Stimulated activated CD4-positive, alpha-beta T cell treated with anti-CD3 and anti-CD28 coated beads, Interleukin-1b, Interleukin-23, amount 100 ng/mL, for 1 hour (primary cell): ENCODE measurements at places on chromosomes 3 and 15.
A peak's percentile ranks its signal among the peaks of the same experiment; 100 is the strongest.

DNA sequence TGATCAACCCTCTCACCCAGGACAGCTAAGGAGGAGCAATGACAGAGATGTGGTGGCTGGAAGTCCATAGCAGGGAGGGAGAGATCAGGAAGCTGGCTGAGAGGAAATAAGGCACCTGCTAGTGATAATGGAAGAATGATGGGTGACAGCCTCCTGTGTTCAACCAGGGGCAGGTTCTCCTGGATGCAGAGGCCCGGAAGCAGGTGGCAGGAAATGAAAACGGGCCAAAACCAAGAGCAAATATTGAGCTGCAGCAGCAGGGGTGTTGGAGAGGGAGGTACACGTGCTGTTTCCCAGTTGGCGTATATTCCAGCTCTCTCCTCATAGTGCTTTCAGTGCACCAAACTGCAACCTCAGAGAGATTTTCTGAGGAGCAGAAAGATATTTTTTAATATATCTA is 213.4 kb upstream of the TBL1XR1 start:
- DNase-seq, result no peak

DNA sequence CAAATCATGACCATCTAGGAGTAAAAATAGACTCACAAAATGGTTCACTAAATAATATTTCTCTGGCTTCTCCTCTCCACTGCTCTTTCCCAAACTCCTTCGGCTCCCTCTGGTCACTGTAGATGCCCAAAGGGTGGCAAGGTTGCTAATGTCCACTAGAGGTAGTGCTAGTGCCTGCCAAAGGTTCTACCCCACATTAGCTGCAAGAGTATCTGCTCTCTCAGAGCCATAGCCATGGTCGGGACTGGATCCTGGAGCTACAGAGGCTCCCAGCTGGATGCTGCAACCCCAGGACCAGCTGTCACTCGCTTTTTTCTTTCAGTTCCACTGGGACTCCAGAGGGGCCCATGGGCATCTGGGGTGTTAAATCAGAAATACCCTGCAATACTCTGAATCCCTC is 8.5 kb downstream of the HTR3D start:
- no peak for DNase-seq

- no peak for DNase-seq
Measured at GRCh38 chr15:23762026-23762425, 74.9 kb upstream of the NDN start.

DNA sequence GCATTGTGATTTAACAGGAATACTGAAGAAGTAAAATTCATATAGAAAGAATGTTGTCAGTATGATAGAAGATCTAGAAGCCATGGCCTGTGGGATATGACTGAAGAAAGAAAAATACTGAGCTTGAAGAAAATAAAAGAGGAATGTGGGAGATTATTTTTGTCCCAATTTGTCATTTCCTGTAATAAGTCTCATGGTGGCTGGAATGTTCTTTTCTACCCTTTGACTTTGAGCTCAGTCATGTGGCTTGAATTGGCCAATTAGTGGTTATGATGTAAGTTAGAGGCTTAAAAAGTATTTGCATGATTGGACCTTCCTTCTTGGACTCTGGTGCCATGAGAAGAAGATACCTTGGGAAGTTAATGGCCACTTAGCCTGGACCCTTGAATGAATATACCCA is 14.1 kb downstream of the APH1B start:
- no peak for DNase-seq

- DNase-seq, result no peak
Measured at GRCh38 chr3:97969541-97969940, 2.7 kb downstream of the RIOX2 start.

DNA sequence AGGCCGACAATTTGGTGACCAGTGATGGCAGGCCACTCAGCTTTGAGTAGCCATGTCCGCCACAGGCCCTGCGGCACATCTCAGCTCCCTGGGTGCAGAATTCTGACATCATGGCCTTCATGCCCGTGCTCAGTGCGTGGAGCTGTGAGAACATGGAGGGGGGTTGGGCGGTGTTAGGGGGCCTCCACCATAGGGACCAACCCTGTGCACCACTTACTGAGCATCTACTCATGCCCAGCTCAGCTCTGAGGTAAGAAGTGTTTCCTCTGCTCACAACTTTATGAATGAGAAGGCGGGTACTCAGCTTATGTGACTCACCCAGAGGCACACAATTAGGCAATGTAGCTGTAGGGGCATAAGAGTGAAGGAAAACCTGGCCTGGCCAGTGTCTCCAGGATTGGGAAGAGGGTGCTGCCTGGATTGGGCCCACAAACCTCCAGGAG is 10.5 kb downstream of the ACOX2 start:
- DNase-seq, result no peak

GRCh38 chr3:183210862-183211341 is 42.2 kb upstream of the B3GNT5 start:
- peak; percentile 21 for DNase-seq

GRCh38 chr3:5123937-5124336 is 1.8 kb downstream of the ARL8B start:
- no peak for DNase-seq

GRCh38 chr3:11085093-11085840 is 69.0 kb upstream of the HRH1 start:
- no peak for DNase-seq

DNA sequence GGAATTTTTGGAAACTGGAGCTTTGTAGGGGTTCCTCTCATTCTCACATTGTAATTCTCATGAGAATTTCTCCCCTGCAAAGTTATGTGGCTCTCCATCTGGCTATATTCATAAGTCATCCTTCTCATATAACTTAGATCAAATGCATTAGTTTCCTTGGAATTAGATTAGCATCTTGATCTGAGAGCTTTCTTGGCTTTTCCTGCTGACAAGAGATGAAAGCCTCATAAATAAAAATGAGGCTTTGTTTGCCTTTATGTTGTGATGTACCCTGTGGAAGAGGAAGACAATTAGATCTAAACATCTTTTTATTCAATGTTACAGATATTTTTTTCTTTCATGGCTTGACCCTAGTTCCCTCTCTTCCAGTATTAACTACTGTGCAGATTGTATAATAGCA is 165.4 kb upstream of the ZPLD1 start:
- no peak for DNase-seq

- DNase-seq, result no peak
Measured at GRCh38 chr3:62723166-62723913, 151.9 kb downstream of the CADPS start.

DNA sequence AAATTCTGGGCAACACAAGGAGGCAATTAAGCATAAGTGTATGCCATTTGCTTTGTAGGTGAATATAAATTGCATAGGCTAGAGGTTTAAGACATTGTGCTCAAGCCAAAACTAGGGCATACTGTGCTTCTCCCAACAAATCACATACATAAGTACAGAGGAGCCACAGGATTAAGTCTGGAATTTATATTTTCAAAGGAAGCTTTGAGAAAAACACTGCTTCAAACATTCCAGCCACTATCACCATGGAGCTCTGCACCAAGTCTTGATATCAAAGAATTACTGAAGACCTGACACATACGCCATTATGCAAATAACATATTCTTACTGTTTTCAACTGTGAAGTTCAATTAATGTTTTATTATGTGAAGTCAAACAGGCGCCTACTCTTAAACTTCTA is 119.4 kb upstream of the NPHP3 start:
- DNase-seq, result no peak

DNA sequence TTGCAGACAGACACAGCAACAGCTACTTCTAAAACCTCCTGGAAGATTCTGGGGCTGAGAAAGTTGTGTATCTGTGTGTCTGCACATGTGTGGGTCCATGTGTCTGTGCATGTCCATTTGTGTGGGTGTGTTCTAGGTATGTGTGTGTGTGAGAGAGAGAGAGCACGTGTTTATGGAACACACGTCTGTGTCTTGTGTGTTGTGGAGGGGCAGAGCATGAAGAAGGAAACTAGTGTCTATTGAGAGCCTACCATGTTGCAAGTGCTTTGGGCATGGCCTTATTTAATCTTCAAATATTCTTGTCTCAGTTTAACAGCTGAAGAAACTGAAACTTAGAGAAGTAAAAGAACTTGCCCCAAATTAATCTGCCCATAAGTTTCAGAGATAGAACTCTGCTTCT is 327.5 kb downstream of the UACA start:
- DNase-seq, result no peak
